Activated CD4-positive, alpha-beta T cell treated with anti-CD3 and anti-CD28 coated beads, Interleukin-2, Interleukin-6, amounts not matched to agents 100 ng/mL and 50 ng/mL, durations not matched to agents 16 hours and 8 hours (primary cell): ENCODE measurements at places on chromosomes 1 and 21.

- no peak for DNase-seq
Observed at GRCh38 chr1:147824798-147825197, 64.4 kb upstream of the GJA5 start.

DNA sequence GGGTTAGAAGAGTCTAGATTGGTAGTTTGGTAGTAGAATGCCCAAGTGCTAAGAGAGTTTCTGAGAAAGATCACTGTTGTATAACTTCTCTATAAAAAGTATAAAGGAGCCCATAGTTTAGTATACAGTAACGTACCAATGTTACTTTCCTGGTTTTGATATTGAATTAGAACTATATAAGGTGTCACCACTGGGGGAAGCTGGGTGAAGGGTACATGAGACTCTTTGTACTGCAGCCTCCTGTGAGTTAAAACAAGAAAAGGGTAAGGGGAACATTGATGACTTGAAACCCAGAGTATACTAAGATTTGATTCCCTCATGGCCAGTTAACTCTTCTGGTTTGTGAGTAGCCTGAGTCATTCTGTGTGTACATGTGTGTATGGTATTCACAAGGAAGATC lies 129.8 kb downstream of the RPS6KC1 start:
- DNase-seq = no peak

GRCh38 chr1:185483217-185483616 lies 166.2 kb upstream of the IVNS1ABP start:
- no peak for DNase-seq

GRCh38 chr1:208923946-208924720 lies 659.4 kb upstream of the CAMK1G start:
- DNase-seq = no peak

GRCh38 chr1:21042929-21043605 lies 133.6 kb downstream of the EIF4G3 start:
- no peak for DNase-seq

DNA sequence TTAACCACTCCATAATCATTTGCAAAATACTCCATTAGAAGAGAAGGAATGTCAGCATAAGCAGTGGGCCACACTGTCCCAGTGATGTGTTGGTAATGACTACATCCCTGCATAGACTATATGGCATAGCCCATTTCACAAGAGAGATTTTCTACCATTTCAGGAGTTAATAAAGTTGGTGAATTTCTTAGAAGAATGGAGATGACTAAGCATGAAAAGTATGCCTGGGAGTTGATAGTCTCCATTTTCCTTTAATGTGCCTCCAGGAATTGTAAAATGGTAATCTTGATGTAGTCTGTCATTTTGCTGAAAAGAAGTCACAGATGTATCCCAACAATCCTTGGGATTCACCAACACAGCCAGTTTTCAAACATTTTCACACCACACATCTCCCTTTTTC lies 608.8 kb upstream of the CHRM3 start:
- no peak for DNase-seq

GRCh38 chr1:235226933-235227332 lies 65.9 kb upstream of the RBM34 start:
- no peak for DNase-seq

DNA sequence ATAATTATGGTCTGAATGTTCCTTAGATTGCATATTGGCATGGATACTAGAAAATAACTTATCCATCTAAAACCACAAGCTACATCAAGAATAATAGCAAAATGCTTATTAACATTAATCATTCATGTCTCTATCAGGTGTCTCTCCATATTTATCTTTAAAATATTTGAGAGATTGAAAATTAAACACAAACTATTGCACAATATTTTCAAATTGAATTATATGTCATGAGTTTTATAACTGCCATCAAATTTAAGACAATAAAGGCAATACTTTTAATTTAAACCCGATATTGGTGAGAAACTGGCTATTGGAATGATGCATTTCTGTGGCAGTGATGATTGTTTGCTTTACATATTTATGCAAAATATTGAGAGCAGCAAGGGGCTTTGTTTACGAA lies 1506.8 kb upstream of the B3GALT2 start:
- no peak for DNase-seq

- no peak for DNase-seq
Observed at GRCh38 chr1:87242445-87243185, 86.1 kb upstream of the LMO4 start.

DNA sequence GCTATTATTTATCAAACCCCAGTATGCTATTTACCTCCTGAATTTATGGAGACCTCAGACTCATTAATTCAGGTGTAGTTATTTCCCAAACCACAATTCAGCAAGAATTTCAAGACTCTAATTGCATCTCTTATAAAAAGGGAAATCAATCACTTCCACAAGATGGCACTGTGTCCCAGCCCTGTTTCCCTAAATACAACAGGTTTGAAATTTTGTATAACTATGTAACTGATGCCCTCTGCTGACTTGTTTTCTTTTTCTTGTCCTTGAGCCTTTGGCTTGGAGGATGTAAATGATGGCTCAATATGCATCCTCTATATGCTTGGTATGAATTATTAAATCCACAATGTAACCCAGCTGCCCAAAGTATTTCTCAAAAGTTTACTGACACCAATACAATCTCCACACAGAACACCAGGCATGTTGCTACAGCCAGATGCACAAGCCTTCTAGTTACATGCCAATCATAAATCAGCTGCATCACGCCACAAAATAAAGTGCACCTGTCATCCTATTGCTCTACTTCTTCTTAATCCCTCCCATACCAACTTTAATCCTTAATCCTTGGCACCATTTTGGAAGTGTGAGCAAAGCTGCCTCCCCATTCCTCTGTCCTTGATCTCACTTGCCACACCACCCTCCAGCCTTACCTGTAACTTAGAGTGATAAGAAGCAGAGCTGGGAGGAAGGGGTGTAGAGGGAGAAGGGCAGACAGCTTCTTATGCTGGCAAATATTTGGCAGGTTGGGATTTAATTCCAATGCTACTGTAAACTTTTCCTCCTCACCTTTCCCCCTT lies 9.0 kb downstream of the C1orf105 start:
- peak; percentile 69 for DNase-seq

DNA sequence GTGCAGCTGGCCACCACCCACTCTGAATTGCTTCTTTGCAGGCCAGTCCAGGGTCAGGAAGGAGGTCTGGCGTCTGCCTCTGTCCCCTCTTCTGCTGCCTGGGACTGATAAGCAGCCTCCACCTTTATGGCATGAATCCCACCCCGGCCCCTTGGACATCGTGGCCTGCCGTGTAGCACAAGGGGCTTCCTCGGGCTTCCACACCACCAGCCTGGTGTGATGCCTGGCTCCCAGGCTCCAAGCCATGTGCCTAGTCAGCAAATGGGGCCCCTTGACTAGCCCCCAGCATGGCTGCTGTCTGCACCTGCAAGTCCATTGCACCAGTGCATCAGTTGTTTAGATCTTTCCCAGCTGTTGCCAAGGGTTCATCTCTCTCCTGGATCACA lies 9.9 kb upstream of the ARF1 start:
- DNase-seq = no peak

GRCh38 chr1:119008483-119009311 lies 20.6 kb upstream of the TBX15 start:
- DNase-seq = peak; percentile 54

DNA sequence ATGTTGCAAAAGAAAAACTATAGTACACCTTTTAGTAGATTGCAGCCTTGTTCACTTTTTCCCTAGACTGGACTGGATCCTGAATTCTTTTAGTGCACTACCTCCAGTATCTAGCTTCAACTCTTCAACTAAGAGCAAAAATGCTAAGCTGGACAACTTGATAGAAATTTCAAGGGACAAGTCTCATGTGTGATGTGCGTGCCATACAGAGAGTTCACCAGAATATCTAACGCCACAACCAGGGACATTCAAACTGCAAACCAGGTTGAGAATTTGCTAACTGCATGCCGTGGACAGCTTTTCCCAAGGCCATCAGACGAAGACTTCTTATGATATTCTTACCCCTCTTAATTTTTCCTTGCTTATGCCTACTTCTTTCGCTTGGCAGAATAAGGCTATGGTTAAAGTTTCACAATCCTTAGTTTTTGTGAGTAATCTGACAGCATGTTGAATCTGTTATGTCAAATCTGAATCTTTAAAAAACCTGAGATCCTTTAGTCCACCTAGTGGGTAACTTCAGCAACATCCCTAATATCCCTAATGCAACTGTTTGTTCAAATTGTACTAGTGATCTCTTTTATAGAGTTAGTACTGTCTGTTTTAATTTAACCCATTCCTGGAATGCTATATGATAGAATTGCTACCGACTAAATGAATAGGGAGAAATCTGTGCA lies 66.4 kb downstream of the DDAH1 start:
- DNase-seq = no peak

GRCh38 chr21:25732091-25732760 lies 2.5 kb downstream of the ATP5PF start:
- no peak for DNase-seq

- DNase-seq = no peak
Observed at GRCh38 chr1:50697440-50698421, 262.3 kb downstream of the FAF1 start.

DNA sequence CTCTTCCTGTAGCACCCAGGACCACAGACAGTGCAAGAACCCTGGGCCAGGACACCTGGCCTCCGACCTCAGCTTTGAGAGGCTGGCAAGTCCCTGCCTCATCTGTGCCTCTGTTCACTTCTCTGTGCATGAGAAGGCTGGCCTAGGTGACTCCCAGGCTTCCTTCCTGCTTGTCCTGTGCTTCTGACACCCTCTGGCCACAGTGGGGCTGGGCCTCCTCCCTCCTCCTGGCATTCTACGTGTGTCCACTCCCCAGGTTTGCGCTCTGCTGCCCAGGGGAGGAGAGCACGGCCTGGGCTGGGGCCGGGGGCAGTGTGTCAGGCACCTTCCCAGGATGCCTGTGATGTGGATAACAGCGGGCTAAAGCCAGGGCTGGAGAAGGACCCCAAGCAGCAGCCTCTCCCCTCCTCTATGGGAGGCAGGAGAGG lies 30.3 kb upstream of the PKP1 start:
- no peak for DNase-seq

- no peak for DNase-seq
Observed at GRCh38 chr21:41784456-41785102, 17.7 kb upstream of the RIPK4 start.

DNA sequence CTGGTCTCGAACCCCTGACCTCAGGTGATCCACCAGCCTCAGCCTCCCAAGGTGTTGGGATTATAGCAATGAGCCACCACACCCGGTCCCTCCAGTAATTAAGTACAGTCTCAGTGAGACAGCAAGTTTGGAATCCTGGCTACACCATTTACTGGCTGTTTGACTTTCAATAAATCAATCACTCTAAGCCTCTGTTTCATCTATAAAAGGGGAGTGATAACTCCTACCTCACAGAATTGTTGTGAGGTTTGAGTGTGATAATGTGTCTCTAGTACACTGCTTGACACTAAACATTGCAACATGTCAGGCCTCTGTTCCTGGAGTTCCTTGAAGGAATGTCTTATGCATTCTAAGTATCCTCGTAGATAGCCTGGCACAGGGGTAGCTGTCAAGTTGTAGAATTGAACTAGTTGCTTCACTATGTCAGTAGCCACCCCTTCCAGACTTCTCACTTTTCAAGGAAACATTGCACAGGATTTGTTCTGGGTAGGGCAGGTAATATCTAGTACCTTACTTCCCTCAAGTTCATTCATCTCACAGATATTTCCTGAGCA lies 12.4 kb downstream of the ENTREP3 start:
- DNase-seq = no peak

DNA sequence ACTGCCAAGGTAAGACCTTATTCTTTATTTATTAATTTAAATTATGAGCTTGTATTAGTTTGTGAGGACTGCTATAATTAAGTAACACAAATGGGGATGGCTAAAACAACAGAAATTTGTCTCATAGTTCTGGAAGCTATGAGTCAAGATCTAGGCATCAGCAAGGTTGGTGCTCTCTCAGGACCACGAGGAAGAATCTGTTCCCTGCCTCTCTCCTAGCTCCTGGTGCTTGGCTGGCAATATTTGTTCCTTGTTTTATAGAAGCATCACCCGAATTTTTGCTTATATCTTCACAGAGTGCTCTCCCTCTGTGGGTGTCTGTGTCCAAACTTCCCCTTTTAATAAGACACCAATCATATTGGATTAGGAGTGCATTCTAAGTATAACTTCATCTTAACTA lies 41.4 kb upstream of the CCDC190 start:
- DNase-seq = no peak

DNA sequence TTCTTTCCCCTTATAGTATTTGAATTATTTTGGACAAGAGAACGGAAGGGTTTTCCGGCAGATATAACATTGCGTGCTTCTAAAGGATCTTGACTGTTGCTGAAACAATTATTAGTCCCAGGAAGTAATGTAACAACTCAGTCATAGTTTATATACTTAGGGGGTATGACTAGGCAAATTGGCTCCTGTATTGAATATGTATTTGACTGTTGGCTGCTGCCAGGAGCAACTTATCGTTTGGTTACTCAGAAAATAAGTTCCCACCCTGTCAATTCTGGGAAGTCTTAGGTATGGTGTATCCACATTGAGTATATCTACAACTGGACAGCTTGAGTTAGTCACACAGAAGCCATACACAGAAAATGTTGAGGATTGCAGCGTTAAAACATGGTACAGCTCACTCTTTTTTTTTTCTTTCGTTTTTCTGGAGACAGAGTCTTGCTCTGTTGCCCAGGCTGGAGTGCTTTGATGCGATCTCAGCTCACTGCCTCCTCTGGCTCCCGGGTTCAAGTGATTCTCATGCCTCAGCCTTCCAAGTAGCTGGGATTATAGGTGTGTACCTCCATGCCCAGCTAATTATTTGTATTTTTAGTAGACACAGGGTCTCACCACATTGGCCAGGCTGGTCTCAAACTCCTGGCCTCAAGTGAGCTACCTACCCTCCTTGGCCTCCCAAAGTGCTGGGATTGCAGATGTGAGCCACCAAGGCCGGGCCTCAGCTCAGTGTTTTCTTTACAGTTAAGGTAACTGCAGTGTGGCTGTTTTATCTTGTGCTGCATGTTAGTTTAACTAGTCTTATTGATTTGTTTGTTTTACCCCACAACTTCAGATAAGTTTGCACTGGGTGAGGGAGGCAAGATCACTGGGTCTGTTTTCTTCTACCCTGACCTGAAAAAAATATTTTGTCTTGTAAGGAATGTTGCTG lies 10.2 kb downstream of the SMAP2 start:
- DNase-seq = peak; percentile 85

- peak; percentile 6 for DNase-seq
Observed at GRCh38 chr1:151447696-151448095, 11.6 kb downstream of the POGZ start.

- DNase-seq = no peak
Observed at GRCh38 chr1:37914719-37915475, 32.0 kb downstream of the INPP5B start.
